ENCODE measurements at places on chromosomes 6 and 20.

GRCh38 chr20:9161311-9161710 lies 92.4 kb downstream of the PLCB4 start:
- H3K36me3 ChIP-seq: no peaks in the 10 kb centered on the region
- H3K27ac ChIP-seq: no peak overlapping the region
- peaks cover 5% of the 10 kb centered on the region for H3K4me1 ChIP-seq

- DNase-seq: no peak
- H3K36me3 ChIP-seq: no peaks in the 10 kb centered on the region
Measured at GRCh38 chr6:167679790-167680604, 146.7 kb upstream of the AFDN start.

DNA sequence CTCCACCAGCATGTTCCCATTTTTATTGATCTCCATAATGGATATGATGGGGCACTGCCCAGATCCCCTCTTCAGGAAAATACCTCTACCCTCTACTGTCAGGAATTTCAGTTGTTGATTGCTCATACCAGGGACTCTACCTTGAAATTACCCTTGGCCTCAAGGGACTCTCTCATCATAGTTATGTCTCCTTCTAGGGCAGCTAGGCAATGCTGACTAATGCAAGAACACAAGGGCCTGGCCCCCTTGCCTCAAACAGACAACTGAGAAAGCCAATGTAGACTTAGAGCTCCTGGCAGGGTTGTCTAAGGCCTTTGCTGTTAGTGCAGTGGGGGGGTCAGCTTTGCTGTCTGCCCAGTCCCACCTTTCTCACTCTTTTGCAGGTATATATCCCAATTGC lies 493.1 kb downstream of the BTBD3 start:
- no peak overlapping the region for H3K27ac ChIP-seq
- no peaks in the 10 kb centered on the region for H3K27me3 ChIP-seq
- no peak for DNase-seq
- no peaks in the 10 kb centered on the region for H3K4me1 ChIP-seq

DNA sequence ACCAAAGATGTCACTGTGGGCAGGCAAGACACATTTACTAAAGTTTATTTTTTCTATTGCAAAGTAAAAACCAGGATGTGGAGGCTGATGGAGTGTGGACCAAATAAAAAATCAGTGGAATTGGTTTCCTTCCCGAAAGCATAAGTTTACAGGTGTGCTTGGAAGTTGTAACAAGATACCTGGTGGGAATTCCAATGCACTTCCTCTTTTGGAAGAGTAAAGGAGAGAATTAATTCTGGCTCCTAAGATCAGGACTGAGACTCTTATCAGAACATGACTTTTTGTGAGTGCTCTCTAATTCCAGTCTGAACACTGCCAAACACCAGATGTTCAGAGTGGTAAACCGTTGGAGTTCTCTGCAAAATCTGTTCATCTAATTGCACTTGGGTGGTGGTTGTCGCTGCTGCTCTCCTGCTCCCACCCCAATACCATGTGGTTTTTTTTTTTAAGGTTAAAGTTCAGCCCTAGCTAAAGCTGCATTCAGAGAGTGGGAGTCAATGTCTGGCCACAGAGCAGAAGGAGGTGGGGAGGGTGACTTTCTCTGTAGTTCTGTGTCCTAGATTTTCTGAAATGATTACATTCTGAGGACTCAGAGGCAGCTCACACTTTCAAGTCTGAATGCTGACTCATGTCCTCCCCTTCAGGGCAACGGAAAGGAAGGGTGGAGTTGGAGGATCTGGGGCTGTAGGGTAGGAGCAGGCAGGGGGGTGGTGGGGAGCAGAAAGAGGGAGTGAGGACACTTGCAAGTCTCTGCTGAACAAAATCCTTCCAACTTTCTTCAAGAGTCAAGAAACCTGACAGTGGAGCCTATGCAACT lies 275.8 kb upstream of the PRDM1 start:
- H3K4me1 ChIP-seq: peaks cover 43% of the 10 kb centered on the region
- peak overlapping the region; percentile 74 for H3K27ac ChIP-seq
- DNase-seq: peak; percentile 52
- no peaks in the 10 kb centered on the region for H3K36me3 ChIP-seq

GRCh38 chr6:148523048-148523447 lies 180.4 kb downstream of the SASH1 start:
- DNase-seq: no peak
- no peaks in the 10 kb centered on the region for H3K36me3 ChIP-seq
- no peak overlapping the region for H3K27ac ChIP-seq
- H3K4me3 ChIP-seq: no peak overlapping the region
- H3K27me3 ChIP-seq: peaks cover 3% of the 10 kb centered on the region
- H3K4me1 ChIP-seq: peaks cover 28% of the 10 kb centered on the region

- no peaks in the 10 kb centered on the region for H3K4me1 ChIP-seq
- no peak overlapping the region for H3K27ac ChIP-seq
- H3K36me3 ChIP-seq: no peaks in the 10 kb centered on the region
- no peak overlapping the region for H3K4me3 ChIP-seq
- H3K27me3 ChIP-seq: peaks cover 47% of the 10 kb centered on the region
Measured at GRCh38 chr6:105196076-105196475, 16.3 kb upstream of the POPDC3 start.

DNA sequence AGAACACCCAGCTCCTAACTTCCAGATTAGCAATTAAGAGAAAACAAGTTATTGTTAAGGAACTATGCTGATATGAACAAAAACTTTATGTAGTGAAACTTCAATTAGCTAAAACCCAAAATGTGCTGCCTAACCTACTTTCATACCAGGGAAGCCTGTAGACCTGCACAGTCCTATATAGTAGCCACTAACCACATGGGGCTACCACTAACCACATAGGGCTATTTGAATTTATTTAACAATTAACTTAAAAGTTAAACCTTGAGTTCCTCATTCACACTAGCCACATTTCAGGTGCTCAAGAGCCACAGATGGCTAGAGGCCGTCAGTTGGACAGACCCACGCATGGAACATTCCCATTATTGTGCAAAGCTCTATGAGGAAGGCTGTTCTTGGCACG lies 72.4 kb upstream of the LAMP5 start:
- no peak for DNase-seq
- H3K4me1 ChIP-seq: no peaks in the 10 kb centered on the region
- H3K27me3 ChIP-seq: no peaks in the 10 kb centered on the region
- no peak overlapping the region for H3K27ac ChIP-seq
- H3K36me3 ChIP-seq: no peaks in the 10 kb centered on the region
- no peak overlapping the region for H3K4me3 ChIP-seq

GRCh38 chr6:125793863-125794262 lies 3.1 kb downstream of the NCOA7 start:
- peaks cover 75% of the 10 kb centered on the region for H3K4me1 ChIP-seq
- H3K4me3 ChIP-seq: peak overlapping the region; percentile 64
- no peaks in the 10 kb centered on the region for H3K27me3 ChIP-seq
- no peak for DNase-seq
- peak overlapping the region; percentile 92 for H3K27ac ChIP-seq
- H3K36me3 ChIP-seq: peaks cover 34% of the 10 kb centered on the region

DNA sequence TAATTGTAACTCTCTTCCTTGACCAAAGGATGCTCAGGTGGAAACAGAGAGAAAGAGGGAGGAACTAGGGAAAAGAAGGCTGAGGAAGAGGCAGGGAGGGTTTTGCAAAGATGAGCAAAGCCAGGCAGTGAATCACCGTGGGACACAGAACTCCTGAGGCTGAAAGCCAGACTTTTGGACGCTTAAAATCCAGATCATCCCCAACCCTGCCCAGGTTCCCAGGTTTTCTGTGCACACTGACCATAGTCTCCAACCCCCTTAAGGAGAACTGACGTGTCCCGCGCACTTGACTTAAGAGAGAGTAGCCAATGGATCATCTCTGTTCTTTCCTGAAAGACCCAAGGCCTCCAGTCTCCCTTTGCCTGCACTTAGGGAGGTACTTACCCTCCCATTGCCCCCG lies 75.3 kb downstream of the LRFN2 start:
- H3K4me3 ChIP-seq: no peak overlapping the region
- H3K36me3 ChIP-seq: no peaks in the 10 kb centered on the region
- H3K27me3 ChIP-seq: no peaks in the 10 kb centered on the region

All from activated T-cell treated with anti-CD3 and anti-CD28 coated beads, Interleukin-2, amount 50 U/mL, for 24 hours (primary cell).